ENCODE measurements at places on chromosomes 4 and X.

GRCh38 chrX:2224161-2224560 lies 276.6 kb downstream of the DHRSX start:
- DNase-seq: no peak

GRCh38 chr4:28279249-28279648 lies 1418.6 kb downstream of the STIM2 start:
- no peak for DNase-seq

DNA sequence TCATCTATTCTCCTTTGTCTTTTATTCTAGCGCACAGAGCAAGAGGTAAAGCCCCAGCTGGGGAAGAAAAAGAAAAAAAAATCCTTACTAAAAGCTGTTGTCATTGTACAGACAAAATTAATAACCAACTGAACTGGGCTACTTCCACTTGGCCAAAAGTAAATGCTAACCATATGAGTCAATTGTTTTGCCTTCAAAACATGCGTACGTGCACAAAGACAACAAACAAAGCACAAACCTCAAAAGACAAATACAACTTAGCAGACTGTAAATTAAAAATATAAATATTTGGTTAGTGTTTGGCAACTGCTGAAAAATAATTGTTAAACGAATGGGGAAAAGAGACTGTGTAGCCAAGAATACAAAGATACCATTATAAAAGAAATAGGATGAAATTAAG lies 5.9 kb downstream of the EDA2R start:
- DNase-seq: no peak

- DNase-seq: no peak
Measured at GRCh38 chr4:141642711-141643110, 6.3 kb downstream of the IL15 start.

DNA sequence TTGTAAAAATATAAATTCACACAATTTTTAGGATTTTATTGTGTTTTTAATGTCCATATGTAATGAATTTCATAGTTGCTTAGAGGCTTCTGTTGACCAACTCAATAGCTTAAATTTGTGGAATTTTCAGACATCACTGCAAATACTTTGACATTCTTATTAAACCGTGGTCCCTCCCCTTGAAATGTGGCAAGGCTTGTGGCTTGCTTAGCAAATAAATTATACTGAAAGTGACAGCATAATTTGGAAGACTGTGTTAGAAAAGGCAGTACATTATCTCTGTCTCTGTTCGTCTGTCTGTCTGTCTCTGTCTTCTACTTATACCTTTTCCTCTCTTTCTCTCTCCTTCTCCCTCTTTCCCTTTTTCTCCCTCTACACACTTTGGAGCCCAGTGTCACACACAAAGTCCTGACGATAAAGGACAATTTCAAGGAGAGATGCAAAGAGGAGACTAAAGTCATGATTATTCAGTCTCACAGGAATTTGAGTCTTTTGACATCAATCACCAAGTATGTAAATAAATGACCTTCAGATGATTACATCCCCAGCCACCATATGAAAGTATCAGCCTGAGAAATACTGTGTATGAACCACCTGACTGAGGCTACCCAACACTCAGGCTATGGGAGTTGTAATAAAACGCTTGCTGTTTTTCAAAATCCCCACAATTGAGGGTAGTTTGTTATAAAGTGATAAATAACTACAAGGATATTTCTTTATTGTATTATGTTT lies 21.0 kb upstream of the UGT2B7 start:
- no peak for DNase-seq

- DNase-seq: no peak
Measured at GRCh38 chr4:10130178-10130888, 13.7 kb upstream of the WDR1 start.

GRCh38 chr4:119854364-119854763 lies 212.3 kb downstream of the MAD2L1 start:
- DNase-seq: no peak

DNA sequence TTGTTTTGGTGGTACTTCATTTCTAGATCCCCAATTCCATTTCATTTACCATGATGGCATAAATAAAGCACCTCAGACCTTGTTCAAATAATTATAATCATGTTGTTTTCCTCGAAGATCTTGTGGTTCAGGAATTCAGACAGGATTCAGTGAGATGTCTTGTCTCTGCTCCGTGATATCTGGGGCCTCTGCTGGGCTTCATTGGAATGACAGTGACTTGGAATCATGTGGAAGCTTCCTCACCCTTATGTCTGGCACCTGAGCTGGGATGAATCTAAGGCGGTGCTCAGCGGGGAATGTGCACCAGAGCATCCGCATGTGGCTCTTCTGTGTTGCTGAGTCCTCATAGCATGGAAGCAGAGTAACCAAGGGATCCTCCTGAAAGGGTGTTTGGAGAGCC lies 132.2 kb downstream of the VEGFC start:
- no peak for DNase-seq

GRCh38 chr4:120331486-120332370 lies 265.1 kb upstream of the MAD2L1 start:
- DNase-seq: no peak

- no peak for DNase-seq
Measured at GRCh38 chr4:110702326-110702725, 79.4 kb upstream of the PITX2 start.

- no peak for DNase-seq
Measured at GRCh38 chr4:13541176-13541604, 3.1 kb downstream of the NKX3-2 start.

DNA sequence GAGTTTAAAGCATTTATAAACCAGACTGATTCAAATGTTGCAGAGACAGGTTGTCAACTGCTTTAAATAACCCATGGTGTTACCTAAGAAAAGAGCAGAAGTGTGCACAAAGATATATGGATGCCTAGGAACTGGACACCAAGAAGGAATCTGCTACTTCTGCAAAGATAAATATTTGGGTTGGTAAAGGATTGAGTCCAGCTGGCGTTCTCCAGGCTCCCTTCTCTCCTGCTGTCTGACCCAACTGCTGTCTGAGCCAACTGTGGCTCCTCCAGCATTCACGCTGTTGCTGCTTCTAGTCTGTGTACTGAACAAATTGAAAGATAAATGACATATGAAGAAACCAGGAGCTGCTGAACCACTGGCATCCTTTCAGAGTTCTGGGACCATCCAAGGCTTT lies 1167.8 kb upstream of the PRKX start:
- no peak for DNase-seq

GRCh38 chr4:118833192-118833820 lies 2.6 kb downstream of the SEC24D start:
- DNase-seq: no peak

GRCh38 chr4:17511051-17511450 lies 839 bp downstream of the QDPR start:
- no peak for DNase-seq

DNA sequence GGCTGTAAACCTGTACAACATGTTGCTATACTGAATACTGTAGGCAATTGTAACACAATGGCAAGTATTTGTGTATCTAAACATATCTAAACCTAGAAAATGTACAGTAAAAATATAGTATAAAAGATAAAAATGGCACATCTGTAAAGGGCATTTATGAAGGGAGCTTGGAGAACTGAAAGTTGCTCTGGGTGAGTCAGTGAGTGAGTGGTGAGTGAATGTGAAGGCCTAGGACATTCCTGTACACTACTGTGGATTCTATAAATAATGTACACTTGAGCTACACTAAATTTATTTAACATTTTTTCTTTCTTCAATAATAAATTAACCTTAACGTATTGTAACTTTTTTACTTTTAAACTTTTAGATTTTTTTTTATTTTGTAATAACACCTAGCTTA lies 5.0 kb upstream of the SHROOM4 start:
- DNase-seq: no peak

DNA sequence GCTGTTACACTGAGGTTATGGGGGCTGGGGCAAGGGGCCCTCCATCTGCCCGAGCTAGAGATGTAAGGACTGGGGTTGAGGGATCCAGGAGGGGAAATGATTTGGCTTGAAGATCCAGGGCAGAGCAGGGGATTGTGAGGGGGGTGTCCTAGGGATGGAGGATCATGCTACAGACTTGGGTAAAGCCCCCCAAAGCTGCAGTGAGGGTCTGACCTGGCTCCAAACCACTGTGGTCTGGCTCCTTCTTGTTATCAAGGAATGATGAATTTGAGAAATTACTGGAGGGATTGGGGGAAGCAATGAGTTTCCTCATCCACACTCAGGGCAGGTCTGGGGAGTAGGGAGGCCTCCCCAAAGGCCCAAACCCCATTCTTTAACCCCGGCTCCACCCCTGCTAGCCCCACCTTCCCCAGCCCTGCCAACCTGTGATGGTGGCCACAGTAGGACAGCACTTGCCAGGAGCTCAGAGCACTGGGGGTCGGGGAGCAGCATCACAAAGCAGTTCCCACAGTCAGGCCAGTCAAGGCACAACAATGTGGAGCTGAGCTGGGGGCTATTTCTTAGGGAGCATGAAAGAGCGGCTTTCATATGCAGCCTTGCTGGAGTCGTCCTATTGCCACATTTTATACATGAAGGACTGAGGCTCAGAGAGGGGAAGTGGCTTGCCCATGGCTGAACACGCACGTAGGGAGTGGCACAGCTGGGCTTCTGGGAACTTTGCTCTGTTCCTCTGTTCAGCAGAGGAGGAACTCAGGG lies 165.5 kb downstream of the EFNB1 start:
- no peak for DNase-seq

GRCh38 chr4:13963601-13964000 lies 336.1 kb upstream of the BOD1L1 start:
- no peak for DNase-seq

DNA sequence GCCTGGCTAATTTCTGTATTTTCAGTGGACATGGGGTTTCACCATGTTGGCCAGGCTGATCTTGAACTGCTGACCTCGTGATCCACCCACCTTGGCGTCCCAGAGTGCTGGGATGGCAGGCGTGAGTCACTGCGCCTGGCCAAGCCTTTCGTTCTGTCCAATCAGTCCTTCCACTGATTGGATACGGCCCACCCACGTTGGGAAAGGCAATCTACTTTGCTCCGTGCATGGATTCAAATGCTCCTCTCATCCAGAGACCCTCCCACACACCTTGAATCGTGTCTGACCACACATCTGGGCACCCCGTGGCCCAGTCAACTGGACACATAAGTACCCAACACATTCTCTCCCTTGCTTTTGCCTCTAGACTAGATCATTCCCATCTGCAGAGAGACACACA lies 74.9 kb downstream of the CRLF2 start:
- no peak for DNase-seq

DNA sequence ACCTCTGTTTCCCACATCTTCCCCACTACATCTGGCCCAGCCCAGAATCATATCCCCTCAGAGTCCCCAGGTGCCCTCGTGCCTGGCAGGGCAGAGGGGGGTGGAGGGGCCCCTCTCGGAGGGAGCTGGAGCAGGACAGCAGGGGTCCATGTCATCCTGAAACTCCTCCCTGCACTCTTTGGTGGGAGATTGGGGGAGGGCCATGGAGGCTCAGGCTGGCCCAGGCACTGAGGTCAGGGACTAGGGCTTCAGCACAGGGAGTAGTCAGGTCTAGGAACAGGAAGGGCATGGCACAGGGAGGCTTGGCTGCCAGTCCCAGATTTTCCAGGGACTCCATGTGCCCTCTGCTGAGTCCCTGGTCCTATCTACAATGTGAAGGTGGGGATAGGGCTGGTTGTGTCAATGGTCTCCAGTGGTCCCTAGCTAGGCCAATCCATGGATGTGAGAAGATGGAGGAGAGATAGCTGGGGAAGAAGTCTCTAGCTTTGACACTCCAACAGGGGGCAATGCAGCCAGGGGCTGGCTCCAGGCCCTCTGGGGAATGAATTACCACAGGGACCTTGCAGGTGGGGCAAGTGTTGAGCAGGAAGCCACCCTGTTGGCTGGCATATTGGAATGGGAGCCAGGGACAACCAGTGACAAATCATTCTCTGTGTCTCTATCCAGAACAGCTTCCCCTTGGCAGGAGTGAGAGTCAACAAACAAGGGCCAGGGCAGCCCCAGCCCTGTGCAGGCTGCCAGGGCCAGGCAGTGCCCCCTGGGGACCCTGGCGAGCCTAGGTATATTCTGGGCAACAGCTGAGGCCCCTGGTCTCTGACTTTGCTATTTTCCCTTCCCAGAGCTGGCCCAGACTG lies 154.4 kb downstream of the EFNB1 start:
- DNase-seq: no peak

GRCh38 chr4:82523179-82523578 lies 38.6 kb downstream of the TMEM150C start:
- no peak for DNase-seq

DNA sequence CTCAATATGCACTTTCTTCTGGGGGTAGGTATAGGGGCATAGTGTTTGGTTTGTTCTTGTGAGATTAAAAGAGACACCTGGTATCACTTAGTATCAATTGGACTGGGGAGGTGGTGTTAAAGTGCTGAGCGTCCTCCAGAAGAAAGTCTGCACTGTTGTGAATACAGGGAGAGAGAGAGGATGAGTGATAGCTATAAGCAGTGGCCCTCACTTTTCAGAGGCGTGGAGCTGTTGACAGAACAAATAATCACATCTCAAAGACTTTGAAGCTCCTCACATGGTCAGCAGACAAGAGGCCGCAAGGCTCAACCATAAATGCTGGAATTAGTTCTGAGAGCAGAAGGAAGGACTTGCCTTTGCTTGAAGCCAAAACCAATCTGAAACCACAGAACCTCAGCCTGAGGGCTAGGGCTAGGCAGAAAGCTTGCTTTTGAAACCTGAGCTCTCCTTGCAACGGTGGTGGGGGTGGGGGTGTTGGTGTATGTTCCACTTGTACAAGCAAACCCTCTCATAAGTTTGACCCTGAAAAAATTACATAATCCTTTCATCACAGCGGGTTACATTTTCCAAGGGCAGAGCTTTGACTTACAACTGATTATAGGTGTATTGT lies 123.2 kb upstream of the SCML1 start:
- DNase-seq: no peak

GRCh38 chr4:164700471-164700870 lies 53.5 kb upstream of the SMIM31 start:
- DNase-seq: no peak

- no peak for DNase-seq
Measured at GRCh38 chrX:96176921-96177320, 507.7 kb upstream of the DIAPH2 start.

All from activated CD4-positive, alpha-beta T cell treated with anti-CD3 and anti-CD28 coated beads, Interleukin-2, amount 50 U/mL, for 24 hours (primary cell).